ENCODE measurements at places on chromosomes 5 and 9. TPM values are rescaled to one million over a fixed set of nuclear protein-coding genes. Genes with fewer than 3 reads are reported as not detected.

- H3K36me3 ChIP-seq: no peaks in the 10 kb centered on the region
- no peaks in the 10 kb centered on the region for H3K27me3 ChIP-seq
- H3K4me1 ChIP-seq: no peaks in the 10 kb centered on the region
- no peak overlapping the region for H3K27ac ChIP-seq
These were observed 391.5 kb downstream of the FGF10 start for GRCh38 chr5:43997647-43998272.

The RNF183 gene
- total RNA-seq: 0.69 TPM

The ADAM19 gene
- 50.2 TPM for total RNA-seq

DNA sequence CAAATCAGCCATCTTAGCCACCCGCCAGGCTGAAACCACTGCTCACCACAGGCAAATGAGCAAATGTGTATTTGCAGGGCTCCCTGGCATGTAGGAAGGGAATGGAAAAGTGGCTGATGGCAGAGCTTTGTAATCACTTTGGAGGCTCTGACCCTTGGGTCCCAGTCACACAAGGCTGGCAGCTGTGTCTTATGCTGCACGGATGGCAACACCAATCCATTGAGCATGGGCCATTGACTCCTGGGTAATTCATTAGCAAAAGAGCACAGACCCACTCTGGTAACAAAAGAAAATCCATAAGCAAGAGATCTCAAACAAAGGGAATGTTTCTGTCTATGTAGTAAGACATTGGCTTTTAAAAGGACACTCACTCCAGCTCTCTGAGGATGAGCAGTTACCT is 57.6 kb downstream of the SPOCK1 start:
- peaks cover 14% of the 10 kb centered on the region for H3K27me3 ChIP-seq
- no peak overlapping the region for H3K4me3 ChIP-seq
- no peak for DNase-seq
- no peaks in the 10 kb centered on the region for H3K36me3 ChIP-seq
- no peak overlapping the region for H3K27ac ChIP-seq
- no peaks in the 10 kb centered on the region for H3K4me1 ChIP-seq

The DOCK8 gene
- total RNA-seq: 213 TPM

GRCh38 chr9:70229579-70229978 is 29.2 kb upstream of the SMC5 start:
- H3K36me3 ChIP-seq: peaks cover 2% of the 10 kb centered on the region
- H3K27ac ChIP-seq: no peak overlapping the region
- no peaks in the 10 kb centered on the region for H3K4me1 ChIP-seq
- no peaks in the 10 kb centered on the region for H3K27me3 ChIP-seq
- H3K4me3 ChIP-seq: no peak overlapping the region
